ENCODE measurements at places on chromosomes 13 and 19.

- no peak for DNase-seq
Measured at GRCh38 chr19:50300051-50300450, 29.1 kb downstream of the KCNC3 start.

- no peak for DNase-seq
Measured at GRCh38 chr13:85314686-85315085, 484.5 kb downstream of the SLITRK6 start.

DNA sequence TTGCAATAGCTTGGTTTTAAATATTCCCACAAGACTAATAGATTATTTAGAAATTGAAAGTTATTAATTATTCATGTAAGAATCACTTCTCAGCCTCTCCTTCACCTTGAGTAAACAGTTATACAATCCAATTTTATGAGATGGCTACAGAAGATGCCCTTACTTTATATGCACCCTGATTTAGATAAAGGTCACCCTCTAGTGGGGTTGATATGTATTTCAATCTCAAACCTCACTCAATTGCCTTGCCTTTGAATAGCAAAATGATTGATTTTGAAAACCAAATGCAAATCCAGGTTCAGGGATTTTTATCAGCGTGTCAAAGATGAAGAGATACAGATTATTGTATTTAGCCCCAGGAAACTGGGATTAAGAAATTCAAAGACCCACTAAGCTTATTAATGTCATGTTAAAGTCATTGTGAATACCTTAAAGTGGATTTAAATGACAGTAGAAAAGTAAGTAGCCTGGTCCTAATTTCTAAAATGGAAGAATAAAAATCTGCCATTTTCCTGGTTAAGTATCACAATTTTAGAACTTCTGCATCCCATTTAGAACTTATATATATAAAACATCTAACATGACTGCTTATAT, 305.1 kb downstream of the ITGBL1 start:
- DNase-seq, result peak; percentile 3

- DNase-seq, result no peak
Measured at GRCh38 chr13:24313439-24313838, 4.1 kb downstream of the C1QTNF9 start.

GRCh38 chr13:87322386-87322785, 348.8 kb upstream of the SLITRK5 start:
- DNase-seq, result no peak
